D721Med (cell line): ENCODE measurements at places on chromosomes 2 and 18.

- DNase-seq: no peak
Measured at GRCh38 chr2:143347271-143347695, 218.1 kb downstream of the ARHGAP15 start.

GRCh38 chr2:12304564-12305171 is 412.1 kb upstream of the TRIB2 start:
- no peak for DNase-seq

DNA sequence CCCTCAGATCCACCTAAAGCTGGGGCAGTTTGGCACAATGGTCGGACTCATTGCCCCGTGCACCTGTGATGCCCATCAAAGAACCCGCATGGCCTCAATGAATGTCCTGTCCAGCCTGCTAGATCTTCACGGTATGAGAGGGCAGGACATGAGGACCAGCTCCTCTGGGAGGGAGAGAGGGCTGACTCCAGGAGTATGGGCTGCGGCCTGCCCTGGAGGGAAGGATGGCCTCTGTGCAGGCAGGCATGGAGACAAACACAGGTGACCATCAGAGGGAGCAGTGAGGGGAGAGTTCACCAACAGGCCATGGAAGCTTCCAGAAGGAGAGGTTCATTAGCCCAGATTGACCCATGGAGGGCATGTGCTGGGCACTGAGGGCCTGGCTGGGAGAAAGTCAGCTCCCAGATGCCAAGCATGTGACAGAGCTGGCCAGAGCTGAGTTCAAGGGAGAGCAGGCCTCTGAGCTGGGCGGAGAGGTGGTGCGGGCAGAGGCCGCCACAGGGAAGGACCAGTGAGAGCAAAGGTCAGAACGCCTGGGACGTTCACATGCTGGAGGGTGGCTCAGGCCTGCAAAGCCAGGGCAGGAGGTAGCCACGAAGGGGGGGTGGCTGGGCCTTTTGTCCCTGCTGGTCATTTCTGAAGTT is 36.2 kb downstream of the HJURP start:
- DNase-seq: no peak

DNA sequence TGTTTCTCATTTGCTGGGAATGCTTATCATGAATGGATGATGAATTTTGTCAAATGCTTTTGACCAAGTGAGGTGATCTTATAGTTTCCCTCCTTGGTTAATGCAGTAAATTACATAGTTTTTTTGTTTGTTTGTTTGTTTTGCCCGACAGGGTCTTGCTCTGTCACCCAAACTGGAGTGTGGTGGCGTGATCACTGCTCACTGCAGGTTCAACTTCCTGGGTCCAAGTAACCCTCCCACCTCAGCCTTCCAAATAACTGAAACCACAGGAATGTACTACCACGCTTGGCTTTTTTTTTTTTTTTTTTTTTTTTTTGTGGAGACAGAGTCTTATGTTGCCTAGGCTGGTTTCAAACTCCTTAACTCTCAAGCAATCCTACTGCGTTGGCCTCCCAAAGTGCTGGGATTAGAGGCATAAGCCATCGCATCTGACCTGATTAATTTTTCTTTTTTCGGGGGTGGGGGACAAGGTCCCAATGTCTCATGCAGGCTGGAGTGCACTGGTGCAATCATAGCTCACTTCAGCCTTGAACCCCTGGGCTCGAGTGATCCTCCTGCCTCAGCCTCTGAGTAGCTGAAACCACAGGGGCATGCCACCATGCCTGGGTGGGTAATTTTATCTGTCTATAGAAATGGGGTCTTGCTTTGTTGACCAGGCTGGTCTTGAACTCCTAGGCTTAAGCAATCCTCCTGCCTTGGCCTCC is 48.6 kb downstream of the SMAD2 start:
- DNase-seq: no peak

DNA sequence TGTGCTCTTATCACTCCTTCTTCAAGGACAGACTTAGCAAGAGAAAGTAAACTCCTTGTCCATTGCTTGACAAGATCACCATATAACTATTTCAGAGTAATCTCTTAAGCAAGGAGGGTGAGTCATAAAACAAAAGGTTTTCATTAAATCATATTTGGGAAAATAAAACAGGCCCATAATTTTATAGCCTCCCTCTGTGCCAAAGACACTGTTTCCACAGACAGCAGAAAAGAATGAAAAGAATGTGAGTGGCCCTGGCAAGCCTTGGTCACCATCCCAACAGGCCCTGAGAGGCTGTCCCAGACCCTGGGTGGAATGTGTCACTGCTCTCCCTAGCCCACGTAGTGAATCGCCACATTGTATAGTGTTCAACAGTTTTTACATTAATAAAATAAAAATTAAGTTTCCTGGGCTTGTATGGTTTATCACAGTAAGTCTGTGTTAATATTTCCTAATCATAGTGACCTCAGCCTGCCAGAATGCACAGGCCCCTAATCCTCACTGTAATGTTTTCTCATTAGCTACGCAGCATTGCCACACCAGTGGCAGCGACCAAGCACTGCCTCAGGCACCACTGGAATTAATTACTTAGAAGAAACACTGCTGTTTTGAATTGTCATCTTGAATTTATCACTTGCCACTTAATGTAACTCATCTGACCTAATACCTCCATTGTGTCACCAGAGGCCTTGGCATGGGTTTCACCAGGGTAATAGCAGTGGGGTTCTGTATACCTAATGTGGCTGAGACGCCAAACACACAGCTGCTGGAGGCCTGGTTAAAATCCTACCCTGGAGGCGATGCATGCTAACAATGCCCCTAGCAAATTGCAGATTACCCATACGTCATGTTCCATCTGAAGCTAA is 401.9 kb downstream of the LNPK start:
- DNase-seq: no peak

GRCh38 chr2:88239781-88240180 is 69.6 kb downstream of the THNSL2 start:
- DNase-seq: no peak

DNA sequence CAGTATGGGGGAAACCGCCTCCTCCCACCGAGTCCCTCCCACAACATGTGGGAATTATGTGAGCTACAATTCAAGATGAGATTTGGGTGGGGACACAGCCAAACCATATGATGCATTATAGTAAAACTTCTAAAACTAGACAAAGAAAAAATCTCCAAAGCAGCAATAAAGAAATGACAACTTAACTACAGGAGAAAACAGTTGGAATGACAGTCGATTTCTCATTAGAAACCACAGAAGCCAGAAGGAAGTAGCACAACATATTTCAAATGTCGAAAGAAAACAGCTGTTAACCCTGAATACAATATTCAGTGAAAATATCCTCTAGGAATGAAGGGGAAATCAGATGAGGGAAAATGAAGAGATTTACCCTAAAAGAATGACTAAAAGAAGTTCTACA is 53.5 kb upstream of the TCF4 start:
- no peak for DNase-seq

- DNase-seq: no peak
Measured at GRCh38 chr2:29990129-29990528, 68.7 kb upstream of the ALK start.
